Right renal cortex interstitium (tissue), 3 donors: ENCODE measurements at places on chromosomes 12 and 14. TPM values are rescaled to one million over a fixed set of nuclear protein-coding genes. Genes with fewer than 3 reads are reported as not detected.

GRCh38 chr12:80422550-80422949 is 21.5 kb upstream of the PTPRQ start:
- no peak for DNase-seq

- no peak for DNase-seq
Observed at GRCh38 chr12:47616440-47616839, 89.4 kb downstream of the RPAP3 start.

DNA sequence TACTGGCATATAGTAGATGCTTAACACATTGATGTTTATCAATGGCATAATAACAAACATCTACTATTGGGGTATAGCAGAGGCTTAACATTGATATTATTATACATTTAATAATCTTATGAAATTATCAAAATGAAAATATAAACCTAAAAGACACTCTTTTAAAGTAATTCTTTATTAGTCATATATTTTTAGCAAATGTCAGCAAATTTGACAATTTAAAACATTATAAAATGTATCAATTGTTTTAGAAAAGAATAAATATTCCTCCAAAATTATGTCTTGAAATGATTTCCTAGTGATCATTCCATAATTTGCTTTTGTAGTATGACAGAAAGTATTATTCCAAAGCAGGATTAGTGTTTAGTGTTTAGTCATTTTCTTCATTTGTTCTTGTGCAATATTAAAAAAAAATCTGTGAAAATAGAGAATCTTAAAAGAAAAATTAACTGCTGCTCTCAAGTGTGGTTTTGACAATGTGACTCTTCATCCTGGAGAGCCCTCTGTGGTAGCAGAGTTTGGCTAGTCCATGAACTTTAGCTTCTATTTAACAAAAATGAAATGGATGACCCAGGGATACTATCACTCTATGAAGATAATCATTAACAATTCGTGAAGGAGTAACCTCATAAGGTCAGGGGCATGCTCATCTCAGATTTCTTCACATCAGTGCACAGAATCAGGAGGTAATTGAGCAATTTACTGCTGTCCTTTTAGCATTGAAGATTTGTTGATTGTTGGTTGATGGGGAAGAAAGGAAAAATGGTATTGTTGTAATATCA is 1018.5 kb downstream of the LRFN5 start:
- DNase-seq, result no peak

- no peak for DNase-seq
Observed at GRCh38 chr12:92597997-92598396, 104.8 kb upstream of the PLEKHG7 start.

DNA sequence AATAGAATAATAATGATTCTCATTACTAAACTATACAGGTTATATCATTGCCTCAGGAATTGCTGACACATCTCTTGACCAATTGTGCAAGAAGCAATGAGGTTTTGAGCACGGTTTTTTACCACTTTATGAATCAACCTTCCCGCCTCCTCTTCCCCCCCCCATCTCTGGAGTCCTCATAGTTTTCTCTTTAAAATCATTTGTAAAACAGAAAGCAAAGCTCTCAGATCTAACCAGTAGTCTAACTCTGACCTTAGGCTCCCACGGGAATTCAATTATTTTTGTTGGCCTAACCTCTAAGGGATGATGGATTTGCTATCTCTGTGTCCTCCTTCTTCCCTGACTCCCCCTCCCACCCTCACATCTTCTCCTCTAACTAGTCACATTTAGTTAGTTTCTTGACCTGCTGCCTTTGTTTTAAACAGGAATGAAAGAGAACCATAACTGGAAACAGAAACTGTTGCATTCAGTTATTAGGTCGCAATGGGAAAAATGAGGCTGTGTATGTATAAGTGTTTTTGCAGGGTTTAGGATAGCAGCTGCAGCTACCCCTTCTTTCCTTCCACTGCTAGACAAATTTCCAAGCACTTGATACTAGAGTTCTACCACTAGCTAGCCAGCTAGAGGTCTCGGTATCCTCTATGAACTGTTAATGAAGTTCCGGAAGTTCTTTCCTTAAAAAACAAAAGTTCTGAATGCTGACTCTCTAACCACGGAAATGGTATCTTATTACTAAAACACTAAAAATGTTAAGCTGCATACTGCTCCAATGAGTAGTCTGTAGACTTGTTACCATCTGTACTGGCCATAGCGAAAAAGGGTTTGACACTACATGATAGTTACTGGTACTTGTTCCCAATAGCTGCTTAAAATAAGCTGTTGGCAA is 65.4 kb downstream of the TAOK3 start:
- DNase-seq, result no peak

- DNase-seq, result no peak
Observed at GRCh38 chr14:56945291-56945690, 135.0 kb upstream of the OTX2 start.

- DNase-seq, result no peak
Observed at GRCh38 chr14:58027904-58028303, 124.1 kb downstream of the ARMH4 start.

- no peak for DNase-seq
Observed at GRCh38 chr12:98612696-98613334, 19.3 kb downstream of the SLC25A3 start.

DNA sequence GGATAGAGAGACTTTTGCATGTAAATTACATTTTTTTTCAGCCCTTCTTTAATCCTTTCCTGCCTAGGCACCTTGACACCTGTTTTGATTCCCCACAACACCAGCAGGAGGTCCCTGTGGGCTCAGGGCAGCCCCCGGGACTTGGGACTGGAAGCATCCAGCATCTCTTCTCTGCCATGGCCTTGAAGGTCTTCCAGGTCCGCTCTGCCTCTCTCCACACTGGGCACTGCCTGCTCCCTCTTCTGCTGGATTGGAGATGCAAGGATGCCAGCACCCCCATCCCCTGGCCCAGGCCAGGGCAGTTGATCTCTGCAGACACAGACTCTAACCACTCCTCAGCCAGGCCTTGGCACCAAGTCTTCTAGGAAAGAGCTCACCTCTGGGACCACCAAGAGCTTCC is 134.5 kb upstream of the C14orf180 start:
- DNase-seq, result no peak

DNA sequence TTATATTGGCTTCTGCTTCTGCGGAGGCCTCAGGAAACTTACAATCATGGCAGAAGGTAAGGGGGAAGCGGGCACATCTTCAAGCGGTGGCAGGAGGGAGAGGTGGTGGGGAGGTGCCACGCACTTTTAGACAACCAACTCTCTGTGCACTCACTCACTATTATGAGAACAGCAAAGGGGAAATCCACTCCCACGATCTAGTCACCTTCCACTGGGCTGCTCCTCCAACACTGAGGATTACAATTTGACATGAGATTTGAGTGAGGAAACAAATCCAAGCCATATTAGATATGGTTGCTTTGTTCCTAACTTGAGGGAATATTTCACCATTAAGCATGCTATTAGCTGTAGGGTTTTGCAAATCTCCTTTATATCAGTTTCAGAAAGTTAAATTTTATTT is 80.3 kb downstream of the UNC79 start:
- DNase-seq, result no peak

DNA sequence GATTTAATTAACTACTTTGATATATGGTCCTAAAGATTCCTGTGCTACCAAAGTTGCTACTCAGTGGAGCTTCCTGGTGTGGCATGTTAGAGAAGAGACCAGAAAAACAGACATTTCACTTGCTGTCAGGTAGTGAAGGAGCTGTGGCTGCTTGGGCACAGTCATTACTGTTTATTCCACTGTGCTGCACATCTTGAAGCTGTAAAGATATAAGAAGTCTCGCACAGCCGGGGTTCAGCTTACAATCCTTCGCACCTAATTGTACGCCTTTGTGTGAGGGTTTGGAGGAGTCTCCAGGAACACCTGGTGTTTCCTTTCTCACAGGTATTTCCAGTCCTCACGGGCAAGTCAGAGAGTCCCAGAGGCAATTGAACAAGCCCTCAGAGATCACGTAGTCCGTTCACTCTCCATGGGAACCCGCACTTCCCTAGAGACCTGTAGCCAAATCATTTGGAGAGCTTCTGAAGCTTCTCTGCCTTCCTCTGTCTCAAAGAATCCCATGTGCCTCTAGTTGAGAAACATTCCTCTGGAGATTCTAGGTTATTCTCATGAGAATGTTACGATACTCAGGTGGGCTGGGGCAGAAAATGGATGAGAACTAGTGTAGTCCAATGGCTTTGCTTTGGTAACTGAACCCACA is 4.1 kb downstream of the EVL start:
- no peak for DNase-seq

DNA sequence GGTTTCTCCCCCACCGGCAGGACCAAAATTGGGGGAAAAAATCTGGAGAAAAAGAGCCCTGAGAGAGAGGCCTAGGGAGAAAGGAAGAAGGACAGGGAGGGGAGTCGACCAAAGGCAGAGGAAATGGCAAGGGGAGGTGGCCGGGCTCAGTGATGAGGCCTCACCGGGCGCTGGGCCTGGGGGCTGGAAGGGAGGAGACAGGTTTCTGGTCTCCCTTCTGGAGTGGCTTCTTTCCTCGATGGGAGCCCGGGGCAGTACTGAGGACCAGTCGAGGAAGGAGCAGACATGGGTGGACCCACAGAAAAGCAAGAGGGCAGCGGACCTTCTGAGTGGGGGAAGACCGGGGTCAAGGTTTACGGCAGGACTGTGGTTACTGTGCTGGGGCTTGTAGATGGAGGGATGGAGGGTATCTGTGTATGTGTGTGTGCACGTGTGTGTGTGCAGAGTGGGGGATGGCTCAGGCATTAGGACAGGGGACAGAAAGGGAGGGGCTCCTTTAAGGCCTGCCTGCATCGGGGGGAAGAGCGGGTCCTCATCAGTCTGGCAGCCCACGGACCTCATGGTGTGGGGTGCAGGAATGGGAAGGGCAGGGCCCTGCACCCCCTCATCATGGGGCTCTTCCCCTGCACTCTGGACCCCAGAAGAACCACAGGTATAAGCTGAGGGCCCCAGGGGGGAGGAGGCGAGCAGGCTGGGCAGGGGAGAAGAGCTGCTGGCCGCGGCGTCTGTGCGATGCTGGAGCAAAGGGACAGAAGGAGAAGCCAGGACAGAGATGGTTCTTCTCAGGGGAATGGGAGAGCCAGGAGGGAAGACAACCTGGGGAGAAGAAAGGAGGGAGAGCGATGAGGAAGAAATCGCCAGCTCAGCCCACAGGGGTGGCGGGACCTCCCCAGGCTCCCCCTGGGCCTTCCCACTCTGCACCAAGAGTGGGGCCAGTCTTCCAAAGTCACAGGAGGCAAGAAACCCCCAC is 15.1 kb upstream of the RPLP0 start:
- DNase-seq, result no peak

- no peak for DNase-seq
Observed at GRCh38 chr14:45057881-45058364, 26.0 kb upstream of the PRPF39 start.

GRCh38 chr12:124625867-124626675 is 58.7 kb upstream of the NCOR2 start:
- no peak for DNase-seq

DNA sequence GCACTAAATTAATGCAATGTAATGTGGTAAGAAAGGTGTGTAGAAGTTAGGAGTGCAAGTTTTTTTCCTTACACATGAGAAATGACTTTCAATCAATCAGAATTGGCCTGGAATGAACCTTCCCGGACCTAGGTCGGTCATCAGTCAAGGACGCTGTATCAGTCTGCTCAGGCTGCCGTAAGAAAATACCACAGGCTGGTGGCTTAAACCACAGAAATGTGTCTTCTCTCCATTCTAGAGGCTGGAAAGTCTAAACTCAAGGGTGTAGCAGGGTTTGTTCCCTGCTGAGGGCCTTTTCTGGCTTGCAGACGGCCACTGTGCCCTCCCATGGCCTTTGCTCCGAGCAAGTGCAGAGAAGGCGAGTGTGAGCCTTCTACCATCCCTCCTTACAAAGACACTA is 86.6 kb upstream of the DYNC1H1 start:
- no peak for DNase-seq

DNA sequence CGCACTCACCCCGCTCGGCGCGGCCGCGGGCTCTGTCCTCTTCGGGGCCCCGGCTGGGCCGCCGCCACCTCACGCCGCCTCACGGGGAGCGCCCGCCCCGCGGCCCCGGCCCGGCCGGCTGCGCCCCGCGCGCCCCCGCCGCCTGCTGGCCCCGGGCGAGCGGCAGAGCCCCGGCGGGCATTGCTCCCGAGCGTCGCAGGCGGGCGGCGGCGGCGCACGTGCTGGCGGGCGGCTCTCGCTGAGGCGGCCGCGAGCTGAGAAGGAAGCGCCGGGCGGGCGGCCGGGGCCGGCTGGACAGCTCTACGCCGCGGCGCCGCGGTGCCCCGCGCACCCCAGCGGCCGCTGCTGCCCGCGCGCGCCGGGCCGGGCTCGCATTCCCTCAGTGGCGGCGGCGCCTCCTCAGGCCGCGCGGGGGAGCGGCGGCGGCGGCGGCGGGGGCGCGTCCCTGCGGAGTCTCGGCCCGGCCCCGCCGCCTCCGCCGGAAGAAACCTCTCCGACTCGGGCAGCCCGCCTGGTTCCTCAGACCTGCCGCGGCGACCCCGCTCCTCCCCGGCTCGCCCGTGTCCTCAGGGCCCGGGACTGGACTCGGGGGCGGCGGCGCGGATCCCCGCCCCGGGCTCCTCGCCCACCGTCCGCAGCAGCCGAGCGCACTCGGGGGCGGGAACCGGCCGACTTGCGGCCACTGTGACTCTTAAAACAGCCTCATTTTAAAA is at the start of gene PITPNM2:
TSS of gene PITPNM2 (minus strand) at position 347 of the 713 bp plus-strand sequence. CDS start 116,500 bp downstream, outside the sequence.
- DNase-seq, result no peak

DNA sequence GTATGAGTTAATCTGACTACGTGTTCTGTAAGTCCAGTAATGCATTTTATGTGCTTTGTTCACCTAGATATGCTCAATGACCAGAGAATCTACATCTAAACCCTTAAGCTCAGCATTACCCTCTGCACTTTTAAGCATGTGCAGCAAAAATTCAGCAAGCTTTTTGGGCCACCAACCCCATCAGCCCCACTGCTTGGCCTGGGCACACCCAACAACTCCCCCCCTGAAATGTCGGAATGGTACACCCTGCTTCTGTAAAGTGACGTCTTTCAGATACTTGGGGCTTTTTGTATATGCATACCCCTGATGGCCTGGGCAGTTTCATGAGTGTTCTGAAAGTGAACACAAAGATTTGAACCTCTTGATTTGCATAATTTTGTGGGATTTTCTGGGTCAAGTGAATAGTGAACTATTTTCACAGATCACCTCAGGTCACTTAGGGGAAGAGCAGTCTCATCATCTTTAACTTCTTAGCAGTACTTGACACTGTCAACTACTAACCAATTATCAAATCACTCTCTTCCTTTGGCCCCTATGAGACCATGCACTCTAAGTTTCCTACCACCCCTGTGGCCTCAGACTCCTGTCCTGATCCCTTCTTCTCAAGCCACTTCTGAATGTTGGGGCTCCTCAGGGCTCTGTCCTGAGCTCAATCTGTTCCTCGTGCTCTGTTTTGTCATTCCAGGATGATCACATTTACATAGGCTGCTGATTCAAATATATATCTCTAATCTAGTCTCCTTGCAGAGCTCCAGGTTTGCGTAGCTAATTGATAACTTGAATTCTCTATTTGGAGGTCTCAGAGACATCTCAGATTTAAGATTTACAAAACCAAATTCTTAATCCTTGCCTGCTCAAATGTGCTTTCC is 36.3 kb upstream of the PPM1A start:
- no peak for DNase-seq

GRCh38 chr12:91009319-91009950 is 4.7 kb upstream of the EPYC start:
- DNase-seq, result no peak

Gene IKZF4
- 15.7 TPM for polyA plus RNA-seq

Gene TOMM20L
- 2.1 TPM for polyA plus RNA-seq

Gene BICD1
- 21.9 TPM for polyA plus RNA-seq

Gene LBHD2
- polyA plus RNA-seq, result not detected

Gene ALX1
- 33.4 TPM for polyA plus RNA-seq

Gene CLECL1
- polyA plus RNA-seq, result not detected

Gene TAS2R43
- not detected for polyA plus RNA-seq

Gene SMCO2
- polyA plus RNA-seq, result 0.31 TPM

Gene PRH2
- polyA plus RNA-seq, result 0.28 TPM

Gene PRPH
- 0.17 TPM for polyA plus RNA-seq

Gene HOXC6
- 23.3 TPM for polyA plus RNA-seq

Gene LMO3
- polyA plus RNA-seq, result 2.4 TPM

Gene ADAM21
- 0.37 TPM for polyA plus RNA-seq
